Cardiac septum (tissue), 1 donor: ENCODE measurements at places on chromosomes 12 and 14. TPM values are rescaled to one million over a fixed set of nuclear protein-coding genes. Genes with fewer than 3 reads are reported as not detected.

CLMN gene
- total RNA-seq, result 6.0 TPM

TAS2R9 gene
- not detected for total RNA-seq

CLEC4A gene
- total RNA-seq, result 0.35 TPM

RXYLT1 gene
- 22.5 TPM for total RNA-seq

ATF1 gene
- 26.4 TPM for total RNA-seq

PRB2 gene
- total RNA-seq, result not detected

LTB4R gene
- 1.8 TPM for total RNA-seq

IL26 gene
- total RNA-seq, result not detected

GPRC5D gene
- not detected for total RNA-seq

STK38L gene
- 269 TPM for total RNA-seq

CDCA3 gene
- total RNA-seq, result 0.65 TPM

EPYC gene
- not detected for total RNA-seq

TAS2R8 gene
- total RNA-seq, result not detected

AICDA gene
- total RNA-seq, result 0.13 TPM

PTPN6 gene
- 7.0 TPM for total RNA-seq

PUS7L gene
- 5.9 TPM for total RNA-seq

LDHB gene
- 1,416 TPM for total RNA-seq

INSM2 gene
- not detected for total RNA-seq

KRT7 gene
- total RNA-seq, result 1.2 TPM

CFAP73 gene
- total RNA-seq, result not detected

COL2A1 gene
- 0.13 TPM for total RNA-seq

VWF gene
- total RNA-seq, result 350 TPM

TCHP gene
- 9.3 TPM for total RNA-seq

SLC48A1 gene
- total RNA-seq, result 20.7 TPM

ZC2HC1C gene
- 5.2 TPM for total RNA-seq

RNF212B gene
- not detected for total RNA-seq

OR6C1 gene
- total RNA-seq, result not detected

SLC22A17 gene
- 10.6 TPM for total RNA-seq
